ENCODE measurements at places on chromosomes 2 and 18.

DNA sequence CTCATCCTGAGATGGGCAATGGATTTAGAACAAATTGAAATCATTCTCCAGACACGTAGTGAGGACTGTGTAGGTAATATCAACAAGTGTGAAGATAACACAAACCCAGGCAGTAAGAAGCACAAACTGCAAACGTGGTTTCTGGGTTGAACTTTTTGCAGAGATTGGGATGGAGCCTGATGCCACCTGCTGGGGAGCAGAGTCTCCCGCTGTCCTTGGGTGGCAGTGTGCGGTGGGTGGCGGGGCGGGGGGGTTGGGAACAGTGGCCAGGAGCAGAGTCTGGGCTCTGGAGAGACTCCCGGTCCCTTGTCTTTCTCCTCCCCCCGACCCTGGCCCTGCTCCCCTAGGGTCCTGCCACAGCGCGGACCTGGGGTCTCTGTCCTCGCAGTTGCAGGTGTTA lies 19.5 kb downstream of the TRAF3IP1 start:
- DNase-seq, result no peak

DNA sequence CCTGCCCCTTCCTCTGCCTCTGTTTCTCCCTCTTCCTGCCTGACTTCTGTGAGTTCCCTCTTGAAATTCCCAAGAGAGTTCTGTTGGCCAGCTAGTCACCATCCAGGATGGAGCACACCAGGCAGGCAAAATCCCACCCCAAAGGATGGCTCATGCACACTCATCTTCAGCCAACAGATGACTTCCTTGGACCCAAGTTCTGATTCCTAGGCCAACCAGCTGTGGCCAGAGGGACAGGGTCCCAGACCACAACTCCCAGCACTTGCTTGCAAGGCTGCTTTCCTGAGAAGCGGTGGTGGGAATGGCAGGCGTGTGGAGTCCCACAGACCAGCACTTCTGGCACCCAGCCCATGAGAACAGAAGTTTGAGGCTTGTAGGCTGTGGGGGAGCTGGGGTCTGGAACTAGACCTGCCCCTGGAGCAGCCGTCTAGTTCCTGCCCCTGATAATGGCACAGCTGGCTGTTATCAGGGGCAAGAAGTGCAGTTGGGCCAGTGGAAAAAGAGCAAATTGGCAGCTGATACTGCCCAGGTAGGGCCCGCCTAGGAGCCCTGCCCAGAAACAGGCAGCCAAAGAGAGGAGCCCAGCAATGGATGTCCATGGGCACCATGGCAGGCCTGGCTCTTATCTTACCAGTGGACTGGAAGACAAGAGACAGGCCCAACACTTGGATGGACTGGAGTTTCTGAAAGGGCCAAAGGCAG lies 56.7 kb downstream of the CYP26B1 start:
- DNase-seq, result no peak

DNA sequence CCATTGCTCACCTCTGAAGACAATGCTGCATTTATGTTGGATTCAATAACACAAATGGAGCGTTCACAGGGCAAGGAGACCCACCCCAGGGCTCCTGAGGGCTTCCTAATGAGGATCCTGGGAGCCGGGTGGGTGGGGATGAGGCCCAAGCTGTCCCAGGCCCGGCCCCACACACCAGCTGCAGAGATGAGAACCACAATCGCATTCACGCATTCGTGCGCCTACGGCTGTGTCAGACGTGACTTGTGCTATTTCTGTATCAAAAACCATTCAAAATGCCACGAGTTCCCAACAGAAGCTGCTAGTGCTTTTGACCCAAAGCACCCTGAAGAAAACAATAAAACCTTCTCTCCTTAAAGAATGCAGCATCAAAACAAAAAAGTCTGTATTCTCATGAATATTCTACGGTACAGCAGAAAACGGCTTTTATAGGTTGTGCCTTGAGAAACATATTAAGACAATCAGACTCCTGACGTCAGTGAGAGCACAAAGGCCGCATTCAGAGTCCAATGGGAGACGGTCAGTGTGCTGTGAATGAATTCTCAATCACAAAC lies 205.4 kb downstream of the HDAC4 start:
- peak; percentile 66 for DNase-seq

GRCh38 chr18:78144669-78145068 lies 834.9 kb upstream of the SALL3 start:
- no peak for DNase-seq

- DNase-seq, result no peak
These were observed 111.7 kb upstream of the SETBP1 start for GRCh38 chr18:44568986-44569385.

- no peak for DNase-seq
These were observed 112.3 kb upstream of the SETBP1 start for GRCh38 chr18:44568342-44568741.

- no peak for DNase-seq
These were observed 108.1 kb downstream of the ADCYAP1 start for GRCh38 chr18:1012775-1013174.

Measured in hypothalamus (tissue), 51 donors.